ENCODE measurements at places on chromosomes 5 and 9. TPM values are rescaled to one million over a fixed set of nuclear protein-coding genes. Genes with fewer than 3 reads are reported as not detected.
A peak's percentile ranks its signal among the peaks of the same experiment; 100 is the strongest.

- H3K4me3 ChIP-seq = no peak overlapping the region
- peaks cover 19% of the 10 kb centered on the region for H3K4me1 ChIP-seq
- no peak overlapping the region for H3K27ac ChIP-seq
- DNase-seq = no peak
- H3K36me3 ChIP-seq = peaks cover 8% of the 10 kb centered on the region
Observed at GRCh38 chr9:70390933-70391341, 23.5 kb downstream of the KLF9 start.

DNA sequence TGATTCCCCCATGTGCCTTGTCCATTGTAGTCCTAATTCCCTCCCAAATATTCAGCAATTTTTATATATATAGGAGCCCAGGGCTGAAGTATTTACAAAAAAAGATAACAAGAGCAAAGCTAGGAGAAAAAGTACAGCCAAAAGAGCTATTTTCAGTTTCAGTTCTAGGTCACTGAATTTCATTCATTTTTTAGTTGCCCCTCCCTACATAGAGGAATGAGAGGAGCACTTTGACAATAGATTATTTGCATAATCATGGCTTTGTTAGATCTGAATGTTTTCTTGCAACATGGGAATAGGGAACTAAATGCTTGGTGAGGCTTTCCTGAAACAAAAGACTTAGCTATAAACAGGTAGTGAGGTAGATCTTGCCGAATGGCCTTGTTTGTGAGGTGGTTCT is 15.3 kb upstream of the F2RL2 start:
- H3K4me1 ChIP-seq = peaks cover 5% of the 10 kb centered on the region
- H3K4me3 ChIP-seq = no peak overlapping the region
- DNase-seq = no peak
- H3K27me3 ChIP-seq = no peaks in the 10 kb centered on the region
- H3K27ac ChIP-seq = peak overlapping the region; percentile 38
- H3K36me3 ChIP-seq = peaks cover 60% of the 10 kb centered on the region

- no peaks in the 10 kb centered on the region for H3K4me1 ChIP-seq
- H3K4me3 ChIP-seq = no peak overlapping the region
- H3K36me3 ChIP-seq = no peaks in the 10 kb centered on the region
- H3K27ac ChIP-seq = no peak overlapping the region
Observed at GRCh38 chr5:109884676-109885075, 194.9 kb downstream of the MAN2A1 start.

GRCh38 chr5:3300726-3301125 is 294.9 kb upstream of the IRX1 start:
- no peaks in the 10 kb centered on the region for H3K4me1 ChIP-seq
- H3K36me3 ChIP-seq = no peaks in the 10 kb centered on the region
- H3K27ac ChIP-seq = no peak overlapping the region
- DNase-seq = no peak
- H3K4me3 ChIP-seq = no peak overlapping the region
- H3K27me3 ChIP-seq = no peaks in the 10 kb centered on the region

GRCh38 chr9:1718836-1719235 is 296.3 kb upstream of the SMARCA2 start:
- H3K27ac ChIP-seq = no peak overlapping the region
- no peaks in the 10 kb centered on the region for H3K27me3 ChIP-seq
- H3K36me3 ChIP-seq = no peaks in the 10 kb centered on the region
- H3K4me3 ChIP-seq = no peak overlapping the region
- no peaks in the 10 kb centered on the region for H3K4me1 ChIP-seq

- H3K4me3 ChIP-seq = no peak overlapping the region
- H3K36me3 ChIP-seq = no peaks in the 10 kb centered on the region
- no peaks in the 10 kb centered on the region for H3K4me1 ChIP-seq
- H3K27me3 ChIP-seq = no peaks in the 10 kb centered on the region
Observed at GRCh38 chr5:9387879-9388278, 158.0 kb downstream of the SEMA5A start.

DNA sequence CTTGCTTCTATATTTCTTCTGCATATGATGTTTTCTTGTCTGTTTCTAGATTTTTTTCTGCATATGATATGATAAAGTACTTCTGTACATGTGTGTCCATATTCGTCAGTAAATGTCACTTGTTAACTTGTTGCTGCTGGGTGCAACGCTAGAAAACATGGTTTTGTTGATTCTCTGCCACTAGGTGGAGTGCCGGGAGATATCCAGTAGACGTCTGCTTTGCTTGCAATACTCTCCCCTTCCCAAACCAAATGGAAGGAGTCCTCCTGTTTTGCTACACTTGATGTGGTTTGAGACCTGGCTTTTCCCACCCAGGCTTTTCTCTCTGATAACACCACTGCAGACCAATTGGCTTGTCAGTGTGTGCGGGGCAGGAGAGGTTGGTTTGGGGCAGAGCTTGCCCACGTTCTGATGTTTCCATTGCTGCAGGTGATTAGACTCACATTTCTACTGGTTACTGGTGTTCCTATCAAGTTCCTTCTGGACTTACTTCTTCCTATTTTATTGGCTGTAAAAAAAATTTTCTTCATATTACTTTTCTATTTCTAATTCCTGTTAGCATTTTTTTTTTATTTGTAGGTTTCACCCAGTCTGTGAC is 900.0 kb upstream of the CDH10 start:
- no peaks in the 10 kb centered on the region for H3K36me3 ChIP-seq
- no peaks in the 10 kb centered on the region for H3K27me3 ChIP-seq
- no peak overlapping the region for H3K4me3 ChIP-seq
- H3K4me1 ChIP-seq = no peaks in the 10 kb centered on the region
- H3K27ac ChIP-seq = no peak overlapping the region

GRCh38 chr9:136568288-136569081 is 22.6 kb upstream of the NOTCH1 start:
- H3K27me3 ChIP-seq = no peaks in the 10 kb centered on the region
- H3K27ac ChIP-seq = no peak overlapping the region
- peaks cover 97% of the 10 kb centered on the region for H3K4me1 ChIP-seq

- H3K36me3 ChIP-seq = no peaks in the 10 kb centered on the region
- H3K4me3 ChIP-seq = no peak overlapping the region
- peaks cover 3% of the 10 kb centered on the region for H3K27me3 ChIP-seq
- DNase-seq = no peak
- H3K27ac ChIP-seq = no peak overlapping the region
Observed at GRCh38 chr5:1555011-1555807, 31.4 kb upstream of the LPCAT1 start.

DNA sequence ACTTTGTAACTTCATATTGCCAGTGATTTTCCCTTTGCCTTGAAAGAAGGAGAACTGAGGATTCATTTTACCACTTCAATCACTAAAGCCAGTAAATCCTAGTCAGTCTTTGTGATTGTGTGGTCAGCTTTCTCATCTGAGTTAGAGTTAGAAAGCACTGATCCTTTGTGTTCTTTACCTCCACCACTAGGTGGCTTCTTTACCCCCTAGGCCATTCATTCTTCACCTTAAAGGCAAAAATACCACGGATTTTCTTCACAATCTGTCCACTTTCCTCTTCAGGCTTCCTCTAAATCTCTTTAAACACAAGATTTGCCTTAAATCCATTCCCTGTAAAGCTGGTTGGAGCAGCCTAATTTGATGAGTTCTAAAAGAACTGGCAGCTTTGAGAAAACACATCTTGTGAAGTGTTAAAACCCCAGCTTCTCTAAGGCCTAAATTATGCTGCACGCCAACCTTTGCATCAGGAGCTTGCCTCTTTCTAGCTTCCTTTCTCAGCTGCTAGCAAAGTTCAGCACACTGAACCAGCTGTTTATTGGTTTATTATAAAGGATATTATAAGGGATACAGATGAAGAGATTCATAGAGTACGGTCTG is 20.4 kb downstream of the BDP1 start:
- no peak overlapping the region for H3K4me3 ChIP-seq
- peaks cover 39% of the 10 kb centered on the region for H3K36me3 ChIP-seq
- no peak for DNase-seq
- no peak overlapping the region for H3K27ac ChIP-seq

DNA sequence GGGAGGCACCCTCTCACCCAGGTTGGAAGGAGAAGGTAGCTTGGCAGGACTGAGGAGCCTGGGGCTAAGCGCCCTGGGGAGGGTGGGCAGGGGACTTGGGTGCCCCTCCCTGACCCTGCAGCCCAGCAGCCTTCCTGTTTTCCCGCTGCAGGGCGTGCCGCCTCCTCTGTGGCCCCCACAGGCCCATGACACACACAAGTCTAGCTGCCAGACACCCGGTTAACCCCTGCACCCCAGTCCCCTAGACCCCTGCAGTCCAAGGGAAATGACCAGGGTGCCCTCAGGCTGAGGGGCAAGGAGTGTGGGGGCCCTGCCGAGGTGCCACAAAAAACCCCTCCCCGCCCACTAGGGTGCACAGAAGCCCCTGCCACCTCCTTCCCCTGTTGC is 33.0 kb downstream of the GOLGA2 start:
- H3K4me3 ChIP-seq = no peak overlapping the region
- no peaks in the 10 kb centered on the region for H3K36me3 ChIP-seq

DNA sequence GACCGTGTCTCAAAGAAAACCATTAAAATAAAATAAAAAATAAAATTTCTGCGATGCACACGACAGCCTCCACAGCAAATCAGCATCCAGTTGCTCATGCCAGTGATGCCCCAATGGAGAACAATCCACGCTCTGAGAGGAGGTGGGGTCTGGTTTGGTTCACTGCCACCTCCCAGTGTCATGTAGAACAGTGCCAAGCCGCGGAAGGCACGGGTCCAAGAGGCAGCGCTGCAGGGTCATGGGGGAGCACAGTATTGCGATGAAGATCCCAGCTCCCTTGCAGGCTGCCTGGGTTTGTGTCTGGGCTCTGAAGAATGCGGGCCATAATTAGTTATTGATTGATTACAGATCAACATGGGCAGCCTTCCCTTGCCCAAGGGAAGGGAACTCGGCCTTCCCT is 6.1 kb upstream of the CACFD1 start:
- peaks cover 1% of the 10 kb centered on the region for H3K4me1 ChIP-seq
- no peak overlapping the region for H3K27ac ChIP-seq
- no peak overlapping the region for H3K4me3 ChIP-seq
- no peaks in the 10 kb centered on the region for H3K36me3 ChIP-seq
- no peaks in the 10 kb centered on the region for H3K27me3 ChIP-seq

GRCh38 chr5:137618476-137618875 is 117.4 kb downstream of the KLHL3 start:
- no peaks in the 10 kb centered on the region for H3K4me1 ChIP-seq
- no peaks in the 10 kb centered on the region for H3K27me3 ChIP-seq
- H3K36me3 ChIP-seq = peaks cover 5% of the 10 kb centered on the region
- no peak for DNase-seq

DNA sequence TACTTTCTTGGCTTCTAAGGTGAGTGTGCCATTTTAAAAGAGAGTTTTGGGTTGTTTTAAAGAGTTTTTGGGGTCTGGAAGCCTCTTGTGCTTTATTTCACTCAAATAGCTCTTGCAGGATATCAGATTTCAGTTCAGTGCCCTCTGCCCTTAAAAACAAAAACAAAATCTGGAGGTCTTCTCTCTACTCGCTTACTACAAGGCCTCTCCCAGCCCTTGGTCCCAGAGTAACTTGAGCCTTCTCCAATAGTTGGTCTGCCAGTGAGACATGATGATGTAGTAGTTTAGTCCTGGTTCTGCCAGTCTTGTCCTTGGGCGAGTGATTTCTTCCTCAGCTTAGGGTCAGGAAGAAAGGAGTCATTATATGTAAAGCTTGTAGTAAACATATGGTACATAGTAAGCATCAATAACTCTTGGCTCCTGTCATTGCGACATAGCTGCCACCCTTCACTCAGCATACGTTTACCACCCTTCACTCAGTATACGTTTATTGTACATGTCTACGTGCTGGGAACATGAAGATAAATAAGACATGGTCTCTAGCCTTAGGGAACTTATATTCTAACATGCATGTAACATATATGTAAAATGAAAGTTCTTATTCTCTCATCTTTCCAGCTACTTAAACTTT is 147.6 kb downstream of the MAN2A1 start:
- H3K4me1 ChIP-seq = no peaks in the 10 kb centered on the region
- peaks cover 17% of the 10 kb centered on the region for H3K36me3 ChIP-seq
- DNase-seq = no peak
- no peak overlapping the region for H3K27ac ChIP-seq
- H3K27me3 ChIP-seq = no peaks in the 10 kb centered on the region
- no peak overlapping the region for H3K4me3 ChIP-seq

DNA sequence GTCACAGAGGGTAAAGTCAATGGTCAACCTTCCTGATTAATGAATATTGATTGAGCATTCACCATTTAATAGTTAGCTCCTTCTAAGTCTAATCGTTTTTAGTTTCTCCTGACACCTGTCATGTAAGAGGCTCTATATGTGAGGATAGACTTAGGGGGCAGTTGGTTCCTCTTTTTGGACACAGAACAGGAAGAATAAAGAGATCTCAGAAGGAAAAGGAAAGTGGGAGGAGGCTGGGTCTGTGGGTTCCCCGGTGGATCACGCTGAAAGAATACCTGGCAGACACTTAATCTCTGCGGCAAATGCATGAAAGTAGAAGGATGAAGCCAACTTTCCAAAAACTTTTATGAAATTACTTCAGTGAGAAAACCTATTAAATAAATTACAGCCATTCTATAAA is 98.4 kb downstream of the PDE4D start:
- no peaks in the 10 kb centered on the region for H3K36me3 ChIP-seq
- H3K27ac ChIP-seq = no peak overlapping the region
- H3K27me3 ChIP-seq = no peaks in the 10 kb centered on the region
- no peaks in the 10 kb centered on the region for H3K4me1 ChIP-seq

- H3K4me1 ChIP-seq = no peaks in the 10 kb centered on the region
- no peak overlapping the region for H3K27ac ChIP-seq
- DNase-seq = no peak
- no peaks in the 10 kb centered on the region for H3K36me3 ChIP-seq
- H3K4me3 ChIP-seq = no peak overlapping the region
Observed at GRCh38 chr5:83973925-83974815, 253.5 kb upstream of the HAPLN1 start.

- no peaks in the 10 kb centered on the region for H3K27me3 ChIP-seq
- DNase-seq = no peak
- peaks cover 13% of the 10 kb centered on the region for H3K4me1 ChIP-seq
- H3K36me3 ChIP-seq = no peaks in the 10 kb centered on the region
- no peak overlapping the region for H3K27ac ChIP-seq
Observed at GRCh38 chr9:134564431-134565170, 77.0 kb upstream of the COL5A1 start.

GRCh38 chr5:171676286-171676944 is 109.2 kb upstream of the SMIM23 start:
- no peaks in the 10 kb centered on the region for H3K4me1 ChIP-seq
- no peak overlapping the region for H3K4me3 ChIP-seq

The C9orf40 gene
- total RNA-seq = 3.9 TPM

The KCNV2 gene
- total RNA-seq = not detected

The PCDHGA12 gene
- 1.1 TPM for total RNA-seq

The MCIDAS gene
- not detected for total RNA-seq

The ACOT12 gene
- not detected for total RNA-seq

The KCTD16 gene
- total RNA-seq = 0.16 TPM

The PCDHB5 gene
- total RNA-seq = not detected

The LHX3 gene
- total RNA-seq = not detected

The TMEM215 gene
- not detected for total RNA-seq

The SV2C gene
- total RNA-seq = not detected

The OR1Q1 gene
- total RNA-seq = not detected

The CDC25C gene
- 0.48 TPM for total RNA-seq

The FCN2 gene
- not detected for total RNA-seq

The PCDHA4 gene
- total RNA-seq = not detected
